Dorsolateral prefrontal cortex (tissue), 122 donors: ENCODE measurements at places on chromosomes 12 and 14.

DNA sequence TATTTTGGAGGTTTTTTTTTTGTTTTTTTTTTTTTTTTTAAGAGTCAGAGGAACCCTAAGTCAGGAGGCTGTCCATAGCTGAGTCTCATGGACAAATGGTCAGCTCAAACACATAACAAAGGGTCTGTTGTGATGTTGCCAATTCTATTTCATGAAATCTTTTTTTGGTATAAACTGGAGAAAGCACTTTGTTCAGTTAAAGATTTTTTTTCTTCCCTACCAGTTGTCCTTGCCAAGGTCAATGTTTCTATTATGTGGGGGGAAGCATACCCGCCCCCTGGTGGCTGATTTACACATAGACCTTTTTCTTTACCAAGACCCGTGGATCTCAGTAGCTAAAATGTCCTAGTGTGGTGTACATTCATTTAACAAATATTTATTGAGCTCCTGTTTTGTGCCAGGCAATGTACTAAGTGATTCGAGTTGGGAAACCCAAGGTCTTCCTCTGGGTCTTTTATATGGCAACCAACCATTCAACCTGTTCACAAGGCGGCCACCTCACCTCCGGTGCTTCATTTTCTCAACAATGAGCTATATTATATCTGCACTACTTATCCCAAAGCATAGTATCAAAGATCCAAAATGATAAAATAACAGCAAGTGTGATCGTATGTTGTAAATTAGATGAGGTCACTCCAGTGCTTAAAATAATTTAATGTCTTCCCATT, 214.5 kb downstream of the PAH start:
- DNase-seq: no peak

- DNase-seq: peak; percentile 47
These were observed 15.6 kb upstream of the DYNC1H1 start for GRCh38 chr14:101948666-101949216.

- no peak for DNase-seq
These were observed 14.3 kb downstream of the TBX3 start for GRCh38 chr12:114669401-114670290.

DNA sequence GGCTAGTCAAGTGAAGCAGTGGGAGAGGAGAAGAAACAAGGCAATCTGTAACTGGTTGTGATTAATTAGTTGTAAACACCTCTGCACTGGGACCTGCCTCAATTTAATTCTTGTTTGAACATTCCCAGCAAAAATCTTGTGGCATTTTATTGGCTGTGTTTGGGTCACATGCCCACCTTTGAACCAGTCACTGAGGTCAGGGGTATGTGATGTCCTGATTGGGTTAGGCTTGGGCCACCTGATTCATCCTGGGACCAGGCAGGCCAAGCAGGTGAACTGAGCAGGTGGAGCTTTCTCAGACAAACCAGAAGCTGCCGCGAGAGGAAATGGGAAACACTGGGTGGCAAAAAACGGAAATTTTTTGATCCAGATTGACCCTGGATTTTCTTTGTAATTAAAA, 72.5 kb downstream of the NEDD1 start:
- no peak for DNase-seq

DNA sequence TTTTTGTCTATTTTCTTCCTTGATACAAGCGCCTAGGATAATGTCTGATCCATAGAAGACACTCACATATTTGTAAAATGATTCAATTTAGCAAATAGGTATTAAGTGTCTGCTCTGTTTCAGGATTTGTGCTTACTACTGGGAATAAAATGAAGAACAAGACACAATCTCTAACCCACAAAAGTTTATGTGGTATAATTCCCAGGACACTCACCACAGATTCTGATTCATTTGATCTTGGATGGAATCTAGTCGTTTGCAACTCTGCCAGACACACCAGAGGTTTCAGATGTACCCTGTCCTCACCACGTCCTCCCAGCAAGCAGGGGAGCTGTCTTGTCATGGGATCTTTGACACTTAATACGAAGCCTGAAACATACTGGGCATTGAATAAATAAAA, 208.3 kb downstream of the LRIG3 start:
- no peak for DNase-seq

DNA sequence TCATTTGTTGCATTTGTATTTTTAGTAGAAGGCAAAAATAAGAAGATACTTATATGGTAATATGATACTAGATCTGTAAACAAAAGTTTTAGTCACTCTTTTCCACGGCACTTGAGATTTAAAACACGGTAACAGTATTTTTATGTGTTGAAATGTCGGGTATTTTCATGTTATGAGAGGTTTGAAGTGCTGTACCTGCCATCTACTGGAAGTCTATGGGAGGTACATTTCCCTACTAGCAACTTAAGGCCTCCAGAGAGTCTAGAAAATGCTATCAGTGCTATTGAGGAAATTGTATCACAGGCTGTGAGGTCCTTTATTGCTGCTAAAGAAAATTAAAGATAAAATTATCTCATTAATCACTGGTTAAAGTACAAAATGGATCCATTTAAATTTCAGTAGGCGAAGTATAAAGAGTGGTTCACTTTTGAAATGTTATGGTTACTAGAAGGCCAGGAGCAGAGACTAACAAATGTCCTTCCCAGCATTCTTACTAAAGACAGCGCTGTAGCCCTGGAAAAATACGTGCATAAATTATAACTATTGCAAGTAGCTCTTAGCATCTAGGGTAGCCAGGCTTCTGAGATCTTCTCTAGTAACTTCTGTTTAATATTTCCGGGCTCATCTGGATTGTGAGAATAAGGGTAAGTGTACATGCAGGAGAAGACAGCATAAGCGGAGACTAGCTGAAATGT, 77.6 kb upstream of the PRKD1 start:
- DNase-seq: no peak

- DNase-seq: no peak
These were observed 210.6 kb upstream of the HMGA2 start for GRCh38 chr12:65613692-65614091.

DNA sequence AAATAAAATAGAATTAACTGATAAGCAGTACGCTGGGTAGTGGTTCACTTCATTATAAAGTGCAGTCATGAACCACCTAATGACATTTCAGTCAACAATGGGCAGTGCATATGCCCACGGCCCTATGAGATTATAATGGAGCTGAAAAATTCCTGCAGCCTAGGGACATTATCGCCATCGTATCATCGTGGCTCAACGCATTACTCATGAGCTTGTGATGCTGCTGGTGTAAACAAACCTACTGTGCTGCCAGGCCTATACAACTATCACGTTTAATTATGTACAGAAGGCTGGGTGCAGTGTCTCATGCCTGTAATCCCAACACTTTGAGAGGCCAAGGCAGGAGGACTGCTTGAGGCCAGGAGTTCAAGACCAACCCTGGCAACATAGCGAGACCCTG, 62.3 kb upstream of the TMEM263 start:
- DNase-seq: no peak

DNA sequence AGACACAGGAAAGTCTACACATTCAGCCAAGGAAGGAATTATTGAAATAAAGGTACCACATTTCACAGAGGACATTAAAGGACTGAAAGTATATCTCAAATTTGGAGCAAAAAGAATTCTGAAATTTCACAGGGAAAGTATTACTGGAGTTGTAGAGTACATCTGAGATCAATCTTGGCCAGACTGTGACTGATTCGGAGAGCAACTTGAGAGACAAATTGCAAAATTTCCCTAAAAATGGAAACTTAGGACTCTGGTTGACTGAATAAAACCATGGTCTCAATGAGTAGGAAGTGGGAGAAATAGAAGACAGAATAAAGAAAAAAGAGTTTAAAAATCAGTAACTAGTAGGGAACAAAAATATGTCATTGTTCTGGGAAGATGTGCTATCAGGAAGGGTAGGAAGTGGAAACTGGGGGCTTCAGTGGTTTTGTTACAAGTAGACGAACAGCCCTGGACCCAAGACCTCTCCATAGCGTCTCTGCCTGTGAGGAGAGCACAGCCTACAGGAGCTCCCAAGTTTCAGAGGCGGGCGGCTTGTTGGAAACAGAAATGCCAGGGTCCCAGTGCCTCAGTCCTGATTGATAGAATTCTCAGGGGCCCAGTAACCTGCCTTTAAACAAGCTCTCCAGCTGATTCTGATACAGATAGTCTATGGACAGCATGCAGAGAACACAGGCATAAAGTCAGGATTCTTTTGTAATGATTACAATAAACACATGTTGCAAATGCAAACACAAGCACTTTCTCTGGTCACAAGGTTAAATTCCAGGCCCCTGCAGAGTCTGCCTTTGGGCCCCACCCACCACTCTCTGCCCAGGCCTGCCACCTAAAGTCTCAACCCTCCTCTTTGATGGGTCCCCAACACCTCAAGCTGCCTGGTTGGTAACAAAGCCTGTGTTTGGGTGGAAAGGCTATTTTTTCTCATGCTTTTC, 63.1 kb downstream of the BBS10 start:
- no peak for DNase-seq
